Activated CD4-positive, alpha-beta memory T cell treated with anti-CD3 and anti-CD28 coated beads for 36 hours (primary cell): ENCODE measurements at places on chromosomes 16 and 17.

GRCh38 chr16:87312008-87312407 is 5.2 kb downstream of the C16orf95 start:
- DNase-seq, result no peak

DNA sequence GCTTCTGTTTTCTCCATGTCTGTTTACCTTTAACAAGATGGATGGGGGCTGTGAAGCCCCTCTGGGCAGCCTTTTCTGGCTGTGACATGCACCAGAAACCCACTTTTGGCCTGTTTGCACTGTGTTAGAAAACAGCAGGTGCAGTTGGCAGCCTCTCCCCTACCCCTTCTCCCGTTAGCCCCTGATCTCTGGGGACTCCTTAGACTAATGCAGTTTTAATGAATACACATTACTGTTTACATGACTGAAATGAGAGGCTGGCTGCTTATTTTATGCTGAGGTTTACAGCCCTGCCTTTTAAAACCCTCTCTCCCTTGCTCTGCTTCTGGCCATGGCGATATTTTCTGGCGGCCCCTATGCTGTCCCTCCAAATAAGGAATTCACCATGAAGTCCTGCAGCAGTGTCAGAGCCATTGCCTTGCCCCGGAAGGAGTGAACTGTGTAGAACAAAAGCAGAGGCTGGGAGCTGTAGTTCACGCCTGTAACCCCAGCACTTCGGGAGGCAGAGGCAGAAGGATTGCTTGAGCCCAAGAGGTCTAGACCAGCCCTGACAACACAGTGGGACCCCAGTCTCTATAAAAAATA is 79.3 kb downstream of the PRKCB start:
- no peak for DNase-seq

DNA sequence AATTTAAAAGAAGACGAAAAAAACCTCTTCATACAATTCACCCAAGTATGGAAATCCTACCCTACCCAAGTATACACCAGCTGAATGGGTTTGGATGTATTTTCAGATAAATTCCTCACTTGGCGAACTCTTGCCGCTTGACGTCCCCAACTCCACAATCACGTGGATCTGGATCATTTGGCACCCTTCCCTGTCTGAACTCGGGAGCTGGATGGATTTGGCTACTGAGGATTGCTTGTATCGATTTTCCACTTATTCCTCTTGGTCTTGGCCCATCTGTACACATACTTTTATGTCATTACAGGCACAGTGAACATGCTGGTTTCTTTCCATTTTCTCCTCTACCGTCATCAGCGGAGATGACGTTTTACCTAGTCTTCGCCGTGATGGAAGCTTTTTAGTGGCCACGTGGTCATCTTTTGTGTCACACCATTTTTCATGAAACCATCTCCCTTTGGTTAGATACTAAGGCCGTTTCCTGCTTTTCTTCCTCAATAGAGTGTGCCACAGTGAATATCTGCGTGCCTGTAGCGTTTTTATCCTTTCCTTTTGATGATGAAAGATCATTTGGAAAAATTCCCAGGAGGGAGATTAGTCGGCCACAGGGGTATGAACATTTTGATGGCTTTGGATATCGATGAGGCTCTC is 47.1 kb downstream of the CMIP start:
- no peak for DNase-seq

GRCh38 chr17:31595076-31595475 is 203.6 kb downstream of the RAB11FIP4 start:
- DNase-seq, result no peak

GRCh38 chr17:74454197-74455024 is 12.0 kb upstream of the CD300A start:
- DNase-seq, result no peak

DNA sequence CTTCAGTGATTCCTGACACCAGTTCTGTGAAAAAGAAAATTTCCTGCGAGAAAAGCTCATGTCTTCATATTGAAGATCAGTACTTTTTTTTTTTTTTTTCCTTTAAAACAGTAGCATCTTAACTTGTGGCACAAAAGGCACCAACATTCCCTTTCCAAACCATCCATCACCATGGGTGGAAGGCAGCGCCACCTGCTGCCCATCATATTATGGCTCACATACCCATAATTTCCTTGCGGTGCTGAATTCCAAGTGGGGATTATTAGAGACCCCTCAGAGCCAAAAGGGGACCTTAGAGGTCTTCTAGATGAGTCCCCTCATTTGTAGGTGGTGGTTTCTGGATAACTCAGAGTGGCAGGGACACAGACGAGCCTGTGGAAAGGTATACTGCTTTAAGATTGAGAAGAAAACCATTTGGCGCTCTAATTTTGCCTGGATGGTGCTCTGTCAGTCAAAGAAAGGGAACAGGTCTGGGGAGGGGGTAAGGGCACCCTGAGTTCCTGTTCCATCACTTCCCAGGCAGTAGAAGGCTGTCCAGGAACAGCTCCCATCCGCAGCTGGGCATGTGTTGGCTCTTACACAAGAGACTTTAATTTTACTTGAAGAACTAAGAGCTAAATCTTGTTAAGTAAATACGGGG is 7.9 kb upstream of the SOST start:
- DNase-seq, result peak; percentile 59

DNA sequence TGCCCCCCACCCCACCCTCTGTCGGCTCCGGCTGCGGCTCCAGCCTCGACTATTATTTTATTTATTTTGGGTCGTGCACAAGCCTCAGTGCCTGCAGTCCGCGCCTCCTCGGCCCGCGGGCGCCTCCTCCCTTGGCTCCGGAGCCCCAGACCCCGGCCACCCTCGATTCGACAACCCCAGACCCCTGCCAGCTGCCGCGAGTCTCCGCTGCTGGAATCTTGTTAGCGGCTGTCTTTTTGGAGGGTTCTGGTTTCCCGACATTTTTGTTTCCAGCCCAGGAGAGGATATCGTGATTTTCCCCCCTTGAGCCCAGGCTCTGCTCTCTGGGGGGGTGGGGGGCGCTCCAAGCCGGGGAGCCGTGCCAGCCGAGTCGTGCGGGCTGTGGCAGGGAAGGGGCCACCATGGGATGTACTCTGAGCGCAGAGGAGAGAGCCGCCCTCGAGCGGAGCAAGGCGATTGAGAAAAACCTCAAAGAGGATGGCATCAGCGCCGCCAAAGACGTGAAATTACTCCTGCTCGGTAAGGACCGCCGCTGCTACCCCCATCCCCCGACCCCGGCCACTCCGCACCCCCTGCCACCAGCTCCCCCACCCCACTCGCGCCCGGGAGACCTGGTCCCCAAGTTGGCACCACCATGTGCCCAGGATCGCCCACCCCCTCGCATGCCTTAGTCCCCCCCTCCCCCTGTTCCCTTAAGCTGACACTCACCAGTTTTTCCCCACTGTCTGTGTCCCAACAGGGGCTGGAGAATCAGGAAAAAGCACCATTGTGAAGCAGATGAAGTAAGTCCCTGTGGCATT is 746 bp downstream of the GNAO1 start:
- no peak for DNase-seq

- no peak for DNase-seq
Observed at GRCh38 chr17:4856937-4857314, 23.8 kb downstream of the MINK1 start.

- no peak for DNase-seq
Observed at GRCh38 chr17:28711723-28712031, at the start of gene PROCA1. Gene PROCA1 (minus strand): TSS chr17:28711888. CDS start chr17:28711660, 228 bp downstream.

- DNase-seq, result no peak
Observed at GRCh38 chr16:318628-319027, 33.9 kb downstream of the AXIN1 start.

DNA sequence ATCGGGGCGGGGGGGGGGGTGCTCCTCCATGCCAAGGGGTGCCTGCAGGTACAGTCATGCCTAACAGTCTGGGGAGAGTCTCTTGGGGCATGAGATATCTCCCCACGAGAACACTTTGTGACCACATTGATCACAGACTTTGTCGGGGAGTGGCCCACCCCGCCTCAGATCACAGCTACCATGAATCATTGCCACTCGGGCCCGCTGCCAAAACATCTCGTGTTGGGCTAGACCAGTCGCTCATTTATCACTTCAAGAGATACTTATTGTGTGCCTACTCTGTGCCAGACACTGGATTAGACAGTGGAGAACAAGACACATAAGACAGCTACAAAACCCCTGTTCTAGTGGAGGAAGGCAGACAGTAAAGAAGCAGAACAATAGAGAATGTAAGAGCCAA is 72.6 kb downstream of the CLEC16A start:
- peak; percentile 39 for DNase-seq

GRCh38 chr16:15879255-15879811 is 9.1 kb downstream of the CEP20 start:
- DNase-seq, result no peak

DNA sequence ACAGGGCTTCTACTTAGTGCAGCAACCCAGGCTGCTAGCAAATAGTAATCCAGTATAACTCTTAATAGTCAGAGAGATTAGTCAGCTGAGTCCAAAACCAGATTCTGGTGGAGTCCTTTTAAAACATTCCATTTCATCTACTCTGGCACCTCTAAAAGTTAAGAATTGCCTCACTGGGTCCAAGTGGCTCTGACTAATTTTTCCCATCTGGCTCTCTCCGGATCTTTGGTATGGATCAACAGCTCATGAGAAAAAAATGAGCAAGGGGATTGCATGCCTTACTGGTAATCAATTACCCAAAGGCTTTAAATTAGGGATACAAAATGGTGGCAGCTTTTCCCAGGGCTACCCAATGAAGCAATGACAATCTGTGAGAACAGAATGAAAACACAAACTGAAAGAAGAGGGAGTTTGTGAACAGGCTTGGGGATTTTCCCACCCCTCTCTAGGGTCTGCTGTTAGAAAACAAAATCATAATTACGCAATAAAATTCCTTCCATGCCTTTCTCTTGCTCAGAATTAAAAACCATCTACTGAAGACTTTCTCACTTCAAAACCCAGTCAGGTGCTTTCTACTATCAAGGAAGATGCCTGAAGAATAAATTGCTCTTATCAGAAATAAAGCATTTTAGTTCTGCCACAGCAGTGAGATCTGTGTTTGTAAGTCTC is 84.6 kb upstream of the PMFBP1 start:
- no peak for DNase-seq

DNA sequence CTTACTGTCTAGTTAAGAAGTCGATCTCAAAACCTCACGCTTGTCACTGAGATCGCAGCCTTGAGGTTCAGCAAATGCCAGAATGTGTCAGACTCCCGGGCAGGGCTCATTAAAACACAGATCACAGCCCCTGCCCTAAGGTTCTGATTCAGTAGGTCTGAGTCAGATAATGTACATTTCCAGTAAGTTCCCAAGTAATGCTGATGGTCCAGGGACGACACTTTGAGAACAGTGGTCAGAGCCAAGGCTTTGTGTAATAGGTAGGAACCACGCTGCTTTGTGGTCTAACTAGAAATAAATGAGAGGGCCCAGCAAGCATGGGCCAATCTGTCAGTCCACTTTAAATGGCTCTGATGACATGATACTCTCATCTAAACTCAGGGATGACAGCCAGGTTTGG is 228.6 kb downstream of the ZFHX3 start:
- no peak for DNase-seq

- no peak for DNase-seq
Observed at GRCh38 chr17:40313668-40314583, 4.9 kb downstream of the RARA start.

DNA sequence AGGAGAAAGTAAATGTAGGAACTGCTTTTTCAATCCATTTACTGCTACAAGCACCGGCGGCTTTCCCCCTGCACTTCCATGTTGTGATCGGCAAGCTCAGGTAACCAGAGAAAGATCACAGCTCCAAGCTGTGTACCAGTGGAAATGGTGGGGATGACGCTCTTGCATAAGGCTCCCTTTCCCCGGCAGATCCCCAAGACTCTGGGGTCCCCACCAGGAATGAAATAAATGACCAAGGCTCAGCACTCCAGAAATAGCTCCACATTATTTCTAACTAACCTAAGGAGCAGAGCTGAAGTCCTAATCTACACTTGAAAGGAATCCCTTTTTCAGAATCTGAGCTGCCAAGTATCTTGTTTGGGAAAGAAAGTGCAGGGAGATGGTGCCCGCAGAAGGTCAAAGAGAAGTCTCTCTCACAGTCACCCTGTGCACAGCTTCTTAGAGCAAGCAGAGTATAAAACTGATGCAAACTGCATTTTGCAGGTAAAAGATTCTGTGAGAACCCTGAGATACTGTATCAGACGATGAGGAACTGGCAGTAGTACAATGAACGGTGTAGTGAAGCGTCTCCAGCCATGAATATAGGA is 11.1 kb downstream of the GRB2 start:
- no peak for DNase-seq

DNA sequence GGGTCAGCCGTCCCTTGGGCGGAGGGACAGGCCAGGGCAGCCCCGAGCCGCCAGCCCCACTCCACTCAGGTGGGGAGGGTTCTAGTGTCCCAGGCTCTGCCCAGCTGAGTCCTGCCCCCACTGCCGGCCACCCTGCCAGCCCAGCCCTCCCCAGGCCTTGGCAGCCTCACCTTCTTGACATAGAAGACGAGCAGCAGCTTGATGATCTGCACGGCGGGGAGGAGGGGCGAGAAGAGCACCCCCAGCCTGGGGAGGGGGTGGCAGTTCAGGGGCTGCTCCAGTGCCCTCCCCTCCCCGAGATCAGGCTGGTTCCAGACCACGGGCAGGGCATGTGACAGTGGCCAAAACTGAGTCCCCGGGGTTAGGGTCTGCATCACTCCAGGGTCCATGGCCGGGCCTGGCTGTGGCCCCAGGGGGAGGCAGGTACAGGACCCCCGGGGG is 9.7 kb downstream of the TMC6 start:
- DNase-seq, result no peak

DNA sequence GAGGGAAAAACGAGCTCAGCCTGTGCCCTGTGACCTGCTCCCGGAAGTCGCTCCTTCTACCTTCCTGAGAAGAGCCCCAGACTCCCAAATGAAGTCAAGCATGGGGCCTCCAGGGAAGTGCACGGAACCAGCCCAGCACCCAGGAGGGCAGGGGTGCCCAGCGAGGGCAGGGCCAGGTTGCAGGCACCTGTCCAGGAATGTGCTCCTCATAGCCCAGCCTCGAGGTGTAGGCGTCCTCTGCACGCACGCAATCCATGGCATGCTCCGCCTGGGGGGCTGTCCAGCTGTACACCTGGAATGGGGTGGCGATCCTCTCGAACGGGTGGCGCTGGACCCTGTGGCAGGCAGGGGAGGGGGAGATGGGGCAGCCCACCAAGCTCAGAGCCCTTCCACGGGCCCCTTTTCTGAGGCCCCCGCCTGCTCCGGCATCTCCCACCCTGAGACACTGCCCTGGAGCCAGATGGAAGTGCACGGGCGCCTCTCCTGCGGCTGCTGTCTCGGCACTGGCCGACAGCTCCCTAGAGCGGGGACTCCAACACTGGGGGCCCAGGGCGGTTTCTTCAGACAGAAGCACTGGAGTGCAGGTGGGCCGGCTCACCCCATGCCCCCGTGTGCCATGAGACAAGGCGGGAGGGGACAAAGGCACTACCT is 10.9 kb downstream of the CLUH start:
- no peak for DNase-seq
